ENCODE measurements at places on chromosomes 5 and 9.

DNA sequence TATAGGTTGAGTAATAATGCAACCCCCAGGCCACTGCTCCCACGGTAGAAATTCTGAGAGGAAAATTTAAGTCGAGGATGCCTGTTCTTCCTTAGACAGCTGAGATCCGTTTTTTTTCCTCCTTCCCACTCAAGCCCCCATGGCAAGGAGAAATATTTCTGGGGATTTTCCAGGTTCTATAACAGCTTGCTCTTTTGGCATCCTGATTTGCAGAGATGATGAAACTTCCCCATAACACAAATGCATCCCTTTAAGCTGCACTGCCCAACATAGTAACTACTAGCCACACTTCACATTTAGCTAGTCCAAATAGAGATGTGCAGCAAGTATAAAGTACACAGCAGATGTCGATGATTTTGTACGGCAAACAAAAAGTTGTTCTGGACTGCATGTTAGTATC, 32.5 kb upstream of the GNA14 start:
- DNase-seq: no peak

GRCh38 chr9:73155377-73155776, 3.7 kb downstream of the ANXA1 start:
- no peak for DNase-seq

GRCh38 chr5:59471463-59471862, 422.1 kb downstream of the PDE4D start:
- no peak for DNase-seq

- DNase-seq: no peak
Measured at GRCh38 chr9:74803376-74804017, 84.2 kb downstream of the TRPM6 start.

DNA sequence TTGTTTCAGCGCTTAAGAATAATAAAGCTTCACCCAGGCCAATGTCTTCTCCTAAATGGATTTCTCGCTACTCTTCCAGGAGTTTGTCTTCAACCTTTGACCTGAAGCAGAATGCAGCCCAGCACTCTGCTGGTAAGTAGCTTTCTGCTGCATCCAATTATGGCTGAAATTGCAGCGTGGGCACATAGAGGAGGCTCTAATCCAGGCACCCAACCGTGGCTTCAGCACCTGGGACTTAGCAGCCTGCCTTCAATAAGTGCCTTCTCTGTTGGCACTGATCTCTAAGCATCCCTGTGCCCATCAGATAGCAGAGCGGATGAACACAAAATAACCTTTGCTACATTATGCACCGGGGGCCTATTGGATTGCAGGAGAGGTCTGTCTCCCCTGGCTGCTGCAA, 105.2 kb downstream of the TRIM32 start:
- DNase-seq: no peak

DNA sequence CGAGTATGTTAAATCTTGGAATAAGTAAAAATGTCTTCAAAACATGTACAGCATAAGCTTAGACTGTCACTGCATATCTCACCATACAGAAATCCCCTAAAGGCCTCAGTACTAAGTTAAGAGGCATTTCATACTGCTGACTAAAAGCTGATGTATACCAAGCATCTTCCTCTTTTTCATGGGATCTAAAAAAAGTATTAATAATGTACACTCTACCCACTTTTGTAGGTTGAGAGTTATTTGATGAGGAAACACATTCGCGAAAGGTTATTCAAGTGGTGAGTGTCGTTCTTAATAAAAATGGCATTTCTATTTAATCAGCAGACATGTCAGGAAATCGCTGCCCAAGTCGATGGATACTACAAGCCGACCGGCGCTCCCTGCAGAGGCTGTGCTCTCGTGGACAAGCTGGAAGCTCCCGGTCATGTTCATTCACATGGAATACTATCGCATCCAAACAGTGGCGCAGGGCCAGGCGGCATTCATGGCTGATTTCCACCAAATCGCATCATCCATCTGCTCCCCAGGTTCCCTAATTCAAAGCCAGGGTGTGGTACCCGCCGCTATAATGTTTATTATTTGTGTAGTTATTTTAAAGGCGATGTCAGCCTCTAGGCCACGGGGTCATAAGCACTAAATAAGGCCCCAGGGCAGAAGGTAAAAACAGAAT, 724 bp downstream of the SGTB start:
- no peak for DNase-seq

- DNase-seq: no peak
Measured at GRCh38 chr5:155025895-155026294, 12.3 kb downstream of the KIF4B start.

GRCh38 chr5:67031057-67031443, 165.5 kb downstream of the CD180 start:
- no peak for DNase-seq

DNA sequence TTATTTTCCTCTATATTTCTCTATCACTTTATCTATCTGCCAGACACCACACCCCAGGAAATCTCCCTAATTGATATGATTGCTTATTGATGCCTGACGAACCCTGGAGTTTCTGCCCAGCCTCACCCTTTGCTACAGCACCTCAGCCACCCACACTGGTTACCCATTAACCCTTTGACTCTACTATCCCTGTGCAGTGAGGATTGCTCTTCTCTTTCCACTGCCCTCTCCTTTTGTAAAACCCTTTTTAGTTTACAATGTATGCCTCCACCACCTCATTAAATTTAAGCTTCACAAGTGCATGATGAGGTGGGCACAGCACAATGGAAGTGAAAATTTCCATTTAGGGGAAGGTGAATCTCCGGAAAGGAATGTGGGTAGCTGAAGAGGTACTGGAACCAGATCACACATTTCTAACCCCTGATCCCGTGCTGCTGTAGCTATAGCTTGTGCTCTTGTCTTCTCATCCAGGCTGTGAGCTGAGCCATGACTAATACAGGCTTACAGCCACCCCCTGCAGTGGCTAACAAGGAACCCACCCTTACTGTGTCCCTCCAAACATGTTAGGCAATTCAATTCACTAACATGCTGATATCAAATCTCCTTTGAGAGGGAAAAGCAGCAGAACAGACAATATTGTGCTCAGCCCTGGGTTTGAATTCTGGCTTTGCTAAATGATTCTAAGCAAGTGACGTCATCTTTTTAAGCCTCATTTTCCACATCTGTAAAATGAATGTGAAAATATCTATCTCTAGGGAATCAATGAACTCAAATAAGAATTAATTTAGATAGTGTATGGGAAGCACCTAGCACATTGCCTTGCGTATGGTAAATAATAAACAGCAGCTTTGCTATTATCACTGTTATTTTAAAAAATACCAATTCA, 186.9 kb upstream of the TRIM32 start:
- DNase-seq: no peak

DNA sequence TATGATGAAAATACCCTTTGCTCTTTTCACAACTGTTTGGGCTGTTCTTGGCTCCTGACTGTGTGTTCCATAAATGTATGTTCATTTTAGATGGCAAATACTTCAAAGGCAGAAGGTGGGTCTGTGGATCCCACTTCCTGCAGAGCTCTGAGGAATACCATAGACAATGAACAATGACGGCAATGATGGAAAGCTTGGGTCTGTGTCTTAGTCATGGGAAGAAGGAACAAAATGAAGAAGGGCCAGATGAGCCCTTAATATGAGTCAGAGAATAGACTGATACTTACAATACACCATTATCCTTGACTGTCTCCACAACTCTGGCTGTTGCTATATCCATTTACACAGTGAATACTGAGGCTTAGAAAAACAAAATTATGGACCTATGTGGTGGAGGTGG, 126.0 kb downstream of the SLIT3 start:
- no peak for DNase-seq

DNA sequence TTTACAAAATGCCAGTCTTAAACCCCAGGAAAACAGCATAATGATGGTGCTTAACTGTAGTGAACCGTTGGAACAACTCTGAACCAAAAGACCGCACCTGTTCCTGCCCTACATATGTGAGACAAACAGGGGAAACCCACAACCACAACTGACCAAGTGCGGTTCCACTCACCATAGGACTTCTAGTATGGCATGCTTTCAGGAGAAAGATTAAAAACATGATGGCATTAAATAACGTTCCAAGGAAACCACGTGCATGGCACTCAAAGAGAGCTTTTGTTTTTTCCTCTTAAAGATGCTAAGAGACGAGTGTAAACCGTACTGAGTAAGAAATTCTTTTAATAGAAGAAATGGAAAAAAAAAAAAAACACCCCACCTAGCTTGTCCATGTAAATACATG, 119.8 kb downstream of the SSBP2 start:
- no peak for DNase-seq

GRCh38 chr5:989961-990530, 18.6 kb upstream of the NKD2 start:
- DNase-seq: no peak

DNA sequence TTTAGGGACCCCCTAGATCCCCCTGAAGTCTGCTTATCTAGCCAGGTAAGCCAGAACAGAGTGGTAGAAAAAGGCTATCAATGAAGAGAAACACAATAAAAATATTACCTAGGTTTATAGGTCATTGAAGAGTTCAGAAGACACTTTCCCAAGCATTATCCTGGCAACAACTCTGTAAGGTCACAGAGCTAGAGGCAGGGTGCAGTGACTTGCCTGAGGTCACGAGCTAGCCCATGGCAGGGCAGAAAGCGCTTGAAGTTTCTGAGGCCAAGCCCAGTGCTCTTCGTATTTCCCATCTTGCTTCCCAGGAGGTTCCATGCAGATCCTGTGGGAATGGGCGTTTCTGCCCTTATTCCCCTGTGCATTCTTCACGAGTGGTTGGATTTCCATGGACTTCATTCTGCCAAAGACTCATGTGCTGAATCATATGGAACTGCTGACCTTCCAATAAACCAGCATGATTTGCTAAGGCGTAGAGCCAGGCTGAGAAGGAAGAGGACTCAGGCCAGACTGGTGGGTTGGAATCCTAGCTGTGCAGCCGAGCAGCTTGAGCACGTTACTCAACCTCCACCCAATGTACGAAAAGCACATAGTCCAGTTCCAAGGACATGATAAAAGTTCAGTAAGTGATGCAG, 22.1 kb downstream of the TRMO start:
- DNase-seq: no peak

DNA sequence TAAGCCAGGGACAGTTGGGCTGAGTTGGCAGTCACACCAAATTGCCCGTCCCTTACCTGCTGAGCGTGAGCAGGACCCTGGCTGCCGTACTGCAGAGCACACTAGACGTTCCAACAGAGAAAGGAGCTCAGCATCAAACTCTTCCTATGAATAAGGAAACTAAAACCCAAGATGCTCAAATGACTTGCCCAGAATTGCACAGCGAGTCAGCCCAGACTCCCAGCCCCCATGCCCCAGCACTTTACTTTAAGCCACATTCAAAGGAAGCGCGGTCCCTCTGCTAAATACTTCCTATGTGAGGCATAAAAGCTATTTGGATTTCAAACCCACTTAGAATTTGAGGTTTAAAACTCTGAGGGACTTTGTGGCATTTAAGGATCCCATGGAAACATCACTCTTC, 23.9 kb downstream of the PAX5 start:
- no peak for DNase-seq

DNA sequence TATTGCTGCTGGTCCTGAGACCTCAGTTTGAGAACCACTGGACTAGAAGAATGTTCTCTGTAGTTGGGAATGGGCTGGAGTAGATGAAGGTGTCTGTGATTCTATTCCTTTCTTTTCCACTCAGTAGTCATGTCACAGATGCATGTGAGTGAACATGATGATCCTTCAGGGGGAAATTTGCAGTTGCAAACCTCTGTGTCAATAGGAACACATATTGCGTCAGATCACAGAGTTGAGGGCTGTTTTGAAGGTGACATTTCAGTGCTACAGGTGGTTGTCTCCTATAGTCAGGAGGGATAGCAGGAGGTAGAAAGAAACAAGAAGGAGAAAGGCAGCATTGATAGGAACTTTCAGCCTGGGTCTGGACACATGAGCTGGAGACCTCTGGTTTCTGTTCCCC, 239.3 kb downstream of the ARHGEF28 start:
- no peak for DNase-seq

DNA sequence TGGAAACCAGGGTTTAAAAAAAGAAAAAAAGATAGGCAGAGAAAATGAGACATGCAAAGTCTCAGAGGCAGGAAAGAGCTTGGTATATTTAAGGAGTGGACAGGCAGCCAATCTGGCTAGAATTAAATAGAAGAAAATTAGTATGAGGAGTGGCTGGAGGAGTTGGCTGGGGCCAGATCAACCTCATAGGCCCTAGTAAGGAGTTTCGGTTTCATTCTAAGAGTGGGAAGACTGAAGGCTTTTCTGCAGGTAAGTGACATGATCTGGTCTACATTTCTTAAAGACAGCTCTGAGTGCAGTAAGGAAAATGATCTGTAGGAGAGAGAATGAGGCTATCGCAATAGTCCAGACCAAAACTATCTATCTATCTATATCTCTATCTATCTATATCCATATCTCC, 27.5 kb downstream of the ADRB2 start:
- no peak for DNase-seq

GRCh38 chr9:125758986-125759763, 12.0 kb downstream of the PBX3 start:
- no peak for DNase-seq

GRCh38 chr5:38921174-38921573, 75.4 kb downstream of the OSMR start:
- DNase-seq: no peak

DNA sequence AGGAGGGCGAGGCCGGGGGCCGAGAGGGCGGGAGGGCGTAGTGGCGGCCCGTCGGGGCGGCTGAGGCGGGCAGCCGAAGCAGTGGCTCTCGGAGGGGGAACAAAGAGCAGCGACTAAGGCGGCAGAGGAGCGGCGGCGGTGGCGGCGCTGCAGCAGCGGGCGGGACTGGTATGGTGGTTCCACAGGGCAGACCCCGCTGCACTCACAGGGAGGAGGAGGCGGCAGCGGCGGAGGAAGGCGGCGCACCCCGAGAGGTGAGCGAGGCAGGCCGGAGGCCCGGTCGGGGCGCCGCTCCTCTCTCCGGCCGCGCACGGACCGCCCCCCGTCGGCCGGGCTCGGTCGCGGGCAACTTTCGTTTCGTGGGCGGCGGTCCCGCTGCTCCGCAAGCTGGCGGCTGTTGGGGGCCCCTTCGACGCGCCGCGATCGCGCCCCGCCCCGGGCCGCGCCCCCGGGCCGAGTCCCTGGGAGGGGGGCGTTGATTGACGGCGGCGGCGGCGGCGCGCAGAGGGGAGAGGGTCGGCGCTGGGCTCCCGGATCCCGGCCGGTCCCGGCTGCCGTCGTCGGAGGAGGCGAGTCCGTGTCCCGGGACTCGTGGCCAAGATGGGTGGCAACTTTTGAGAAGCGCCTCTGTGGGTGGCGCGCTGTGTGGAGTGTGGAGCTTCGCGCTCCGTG, 467 bp downstream of the CNOT6 start:
- no peak for DNase-seq

DNA sequence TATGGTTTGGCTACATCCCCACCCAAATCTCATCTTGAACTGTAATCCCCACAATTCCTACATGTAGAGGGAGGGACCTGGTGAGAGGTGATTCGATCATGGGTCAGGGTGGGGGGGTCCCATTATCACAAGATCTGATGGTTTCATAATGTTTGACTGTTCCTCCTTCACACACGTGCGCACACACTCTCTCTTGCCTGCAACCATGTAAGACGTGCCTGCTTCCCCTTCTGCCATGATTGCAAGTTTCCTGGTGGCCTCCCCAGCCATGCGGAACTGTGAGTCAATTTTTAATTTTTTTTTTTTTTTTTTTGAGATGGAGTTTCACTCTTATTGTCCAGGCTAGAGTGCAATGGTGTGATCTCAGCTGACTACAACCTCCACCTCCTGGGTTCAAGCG, 27.0 kb downstream of the FAM169A start:
- no peak for DNase-seq

GRCh38 chr9:18067548-18068120, 406.3 kb upstream of the ADAMTSL1 start:
- no peak for DNase-seq

- DNase-seq: no peak
Measured at GRCh38 chr5:171857489-171857876, 71.9 kb downstream of the SMIM23 start.
